ENCODE measurements at places on chromosomes 6 and 20. TPM values are rescaled to one million over a fixed set of nuclear protein-coding genes. Genes with fewer than 3 reads are reported as not detected.

Gene CST4
- total RNA-seq, result not detected

Gene KIF25
- total RNA-seq, result not detected

Gene MMP24
- total RNA-seq, result under 0.01 TPM

Gene KCNK16
- total RNA-seq, result not detected

Gene POU3F2
- total RNA-seq, result not detected

Gene ROS1
- 0.30 TPM for total RNA-seq

Gene TSPO2
- not detected for total RNA-seq

Gene BNIP5
- total RNA-seq, result not detected

Gene ASF1A
- 10.9 TPM for total RNA-seq

Gene CEP57L1
- total RNA-seq, result 18.7 TPM

Gene PDYN
- not detected for total RNA-seq

Gene MYL9
- 8.3 TPM for total RNA-seq

Gene BAG2
- 1.1 TPM for total RNA-seq

Gene DUSP22
- 35.4 TPM for total RNA-seq

Gene PRRT1
- total RNA-seq, result not detected

Gene MOCS1
- 6.2 TPM for total RNA-seq

Gene SSTR4
- total RNA-seq, result not detected

Gene ZBTB2
- 8.9 TPM for total RNA-seq

Gene CCN6
- 0.31 TPM for total RNA-seq

Gene SLC25A27
- total RNA-seq, result 4.4 TPM

Gene PPP1R3G
- total RNA-seq, result 0.04 TPM

Gene OR12D3
- not detected for total RNA-seq

Gene SLC32A1
- total RNA-seq, result not detected

Gene SLC13A3
- 7.9 TPM for total RNA-seq

Gene ABRACL
- total RNA-seq, result 107 TPM

Gene AHCY
- total RNA-seq, result 263 TPM

Gene KCNK5
- not detected for total RNA-seq

Gene NMBR
- 0.11 TPM for total RNA-seq

Gene SRSF12
- total RNA-seq, result 1.1 TPM

Gene STX11
- 0.15 TPM for total RNA-seq

Gene LAMA2
- total RNA-seq, result 0.30 TPM

Gene ASIP
- not detected for total RNA-seq

Gene NRSN1
- not detected for total RNA-seq

Gene SYNCRIP
- 47.3 TPM for total RNA-seq

Gene CGAS
- 6.3 TPM for total RNA-seq
